ENCODE measurements at places on chromosomes 1 and 21.

GRCh38 chr1:42195841-42196240, 31.3 kb upstream of the GUCA2A start:
- no peak for DNase-seq

DNA sequence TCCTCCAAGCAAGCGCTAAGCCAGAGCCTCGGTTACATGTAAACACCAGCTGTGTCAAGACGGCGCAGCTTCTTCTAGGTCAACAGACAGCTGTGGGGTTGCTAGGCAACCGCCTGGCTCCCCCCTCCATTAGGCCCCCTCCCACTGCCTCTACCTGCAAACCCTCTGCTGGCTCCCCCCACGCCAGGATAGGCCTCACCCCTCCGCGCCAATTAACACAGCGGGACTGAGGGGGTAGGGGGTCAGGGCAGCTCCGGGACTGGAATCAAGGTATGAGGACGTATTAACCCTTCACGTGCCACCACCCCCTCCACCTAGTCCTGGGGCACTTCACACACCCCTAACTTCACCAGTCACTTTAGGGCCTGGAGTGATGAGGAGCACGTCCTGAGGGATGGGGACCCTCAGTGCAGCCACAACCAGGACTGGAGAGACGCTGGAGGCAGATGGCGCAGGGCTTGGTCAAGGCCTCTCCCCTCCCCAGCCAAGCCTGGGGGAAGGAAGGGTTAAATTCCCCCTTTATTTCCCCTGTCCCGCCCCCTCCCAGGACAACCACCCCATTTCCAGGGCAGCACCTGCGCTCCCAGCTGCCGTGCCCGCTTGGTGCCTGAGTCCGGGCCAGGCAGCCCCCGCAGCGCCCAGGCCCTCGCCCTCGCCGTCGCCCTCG, 37.4 kb upstream of the WASF2 start:
- peak; percentile 64 for DNase-seq

DNA sequence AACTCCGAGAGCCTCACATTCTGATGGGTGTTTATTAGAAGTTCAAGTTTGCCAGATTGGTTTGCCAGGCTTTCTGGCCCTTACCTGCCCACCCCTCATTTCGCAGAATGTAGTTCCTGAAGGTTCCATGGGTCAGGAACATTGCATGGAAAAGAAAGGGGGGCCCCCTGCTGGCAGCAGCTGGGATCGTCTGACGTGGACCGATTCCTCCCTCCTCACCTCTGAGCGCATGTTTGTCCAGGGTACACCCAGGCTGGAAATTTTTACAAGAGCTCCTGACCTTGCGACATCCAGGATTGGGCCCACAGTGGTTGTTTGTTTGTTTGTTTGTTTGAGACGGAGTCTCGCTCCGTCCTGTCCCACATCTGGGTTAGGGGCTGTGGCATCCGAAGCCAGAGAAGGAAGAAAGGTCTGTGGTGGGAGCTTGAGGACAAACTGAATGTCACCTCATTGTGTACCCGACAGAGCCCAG, 126.0 kb upstream of the TMEM51 start:
- no peak for DNase-seq

DNA sequence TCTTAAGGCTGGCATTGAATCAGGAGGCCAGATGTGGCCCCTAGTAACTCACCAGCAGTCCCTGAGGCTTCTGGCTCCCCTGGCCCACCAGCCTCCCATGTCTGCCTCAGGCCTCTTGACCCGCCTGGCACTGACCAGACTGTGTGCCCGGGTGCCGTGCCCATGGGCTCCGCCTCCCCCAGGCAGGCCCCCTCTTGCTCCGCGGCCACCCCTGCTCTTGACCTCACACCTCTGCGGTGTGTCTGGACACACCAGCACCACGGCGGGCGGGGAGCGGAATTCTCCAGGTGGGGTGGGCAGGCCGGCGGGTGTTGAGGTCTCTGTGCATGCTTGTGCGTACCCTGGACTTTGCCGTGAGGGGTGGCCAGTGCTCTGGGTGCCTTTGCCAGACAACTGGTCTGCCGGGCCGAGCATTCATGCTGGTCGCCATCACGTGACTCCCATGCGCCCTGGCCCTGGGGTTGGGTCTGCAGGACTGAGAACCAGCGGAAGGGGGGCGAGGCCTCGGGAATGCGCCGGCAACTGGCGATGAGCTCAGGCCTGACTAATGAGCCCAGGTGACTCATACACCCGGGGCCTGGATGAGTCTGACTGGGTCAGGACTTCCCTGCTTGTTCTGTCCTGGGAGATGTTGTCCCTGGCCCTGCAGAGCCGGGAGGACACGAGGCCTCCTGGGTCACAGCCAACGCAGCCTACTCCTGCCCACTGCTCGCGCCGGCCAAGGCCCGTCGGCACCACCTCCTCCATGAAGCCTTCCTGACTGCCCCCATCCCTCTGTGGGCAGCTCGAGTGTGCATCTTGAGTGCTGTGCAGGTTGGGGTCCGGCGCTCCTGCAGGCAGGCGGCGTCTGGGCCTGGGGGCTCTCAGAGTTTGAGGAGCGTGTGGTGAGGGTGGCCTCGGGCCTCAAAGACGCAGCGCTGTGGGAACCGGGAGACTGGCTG, 22.6 kb downstream of the COL18A1 start:
- DNase-seq, result no peak

DNA sequence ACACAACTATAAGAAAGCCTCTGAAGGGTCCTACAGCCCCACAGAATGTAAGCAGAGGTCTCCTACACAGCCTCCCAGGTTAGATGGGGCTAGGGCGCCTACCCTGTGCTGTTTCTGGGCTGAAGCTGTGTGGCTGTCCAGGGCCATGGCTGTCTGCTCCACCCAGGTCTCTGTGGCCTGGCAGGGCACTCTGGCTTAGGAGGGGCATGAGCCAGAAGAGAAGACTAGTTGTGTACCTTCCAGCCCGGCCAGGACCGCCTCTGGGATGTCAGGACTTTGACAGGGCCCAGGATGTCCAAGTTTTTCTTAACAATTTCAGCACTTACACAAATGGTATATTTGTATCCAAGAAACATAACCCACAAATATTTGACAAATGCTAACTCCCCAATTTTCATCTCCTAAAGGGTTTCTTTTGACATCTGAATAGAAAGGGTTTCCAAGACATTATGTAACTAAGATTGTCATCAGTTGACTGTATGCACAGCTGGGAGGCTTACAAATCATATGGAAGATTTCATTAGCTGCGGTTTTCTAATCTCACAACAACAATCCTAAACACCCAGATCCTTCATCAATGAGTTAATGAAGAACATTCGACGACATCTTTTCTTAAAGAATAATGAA, 80.5 kb downstream of the HSF2BP start:
- no peak for DNase-seq

DNA sequence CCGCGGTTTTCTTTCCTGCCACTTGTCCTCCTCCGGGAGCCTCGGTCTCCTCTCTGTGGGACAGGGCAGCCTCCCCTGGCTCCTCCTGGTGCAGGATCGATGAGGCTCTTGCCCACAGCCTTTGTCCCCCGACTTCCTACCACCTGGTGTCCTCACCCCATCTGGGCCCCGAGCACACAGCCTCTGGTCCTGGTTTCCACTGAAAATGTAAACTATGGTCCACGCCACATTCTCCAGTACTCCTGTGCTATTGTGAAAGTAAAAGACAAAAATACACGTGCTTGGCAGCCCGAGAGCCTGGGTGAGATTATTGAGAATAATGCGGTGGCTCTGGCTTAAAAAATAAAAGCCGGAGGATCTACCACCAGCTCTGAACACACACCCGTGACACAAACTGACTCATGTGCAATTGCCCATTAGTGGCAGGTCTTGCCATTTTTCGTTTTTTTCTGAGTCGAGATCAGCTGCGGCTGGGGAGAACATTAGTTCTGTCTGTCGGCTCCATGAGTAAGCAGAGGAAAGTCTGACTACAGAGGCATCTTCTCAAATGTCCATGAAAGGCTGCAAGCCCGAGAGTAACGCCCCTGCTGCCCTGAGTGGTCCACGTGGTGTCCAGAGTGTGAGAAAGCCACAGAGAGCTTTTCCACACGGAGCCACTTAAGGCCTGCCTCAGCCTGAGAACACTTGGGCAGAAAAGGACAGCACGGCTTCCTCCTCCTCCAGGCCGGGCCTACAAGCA, 5.7 kb upstream of the COL6A2 start:
- peak; percentile 69 for DNase-seq

DNA sequence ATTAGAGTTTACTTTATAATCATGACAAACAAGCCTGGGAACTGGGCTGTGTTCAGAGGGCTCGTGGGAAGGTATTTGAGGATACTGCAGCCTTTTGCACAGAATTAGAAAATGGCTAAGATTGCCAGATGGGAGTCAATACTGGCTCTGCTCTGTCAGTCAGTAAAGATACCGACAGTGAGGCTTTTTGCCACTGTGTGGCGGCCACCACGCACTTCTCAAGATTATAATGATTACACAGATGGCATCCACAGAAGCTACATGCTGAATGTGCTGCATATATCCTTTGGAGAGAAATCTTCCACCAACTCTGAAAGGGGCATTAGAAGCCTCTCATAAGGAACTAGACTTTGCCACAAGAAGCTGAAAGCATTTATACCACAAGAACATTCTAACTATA, 213.4 kb upstream of the PTBP2 start:
- no peak for DNase-seq

- no peak for DNase-seq
Observed at GRCh38 chr1:2215329-2215728, 12.8 kb upstream of the SKI start.

DNA sequence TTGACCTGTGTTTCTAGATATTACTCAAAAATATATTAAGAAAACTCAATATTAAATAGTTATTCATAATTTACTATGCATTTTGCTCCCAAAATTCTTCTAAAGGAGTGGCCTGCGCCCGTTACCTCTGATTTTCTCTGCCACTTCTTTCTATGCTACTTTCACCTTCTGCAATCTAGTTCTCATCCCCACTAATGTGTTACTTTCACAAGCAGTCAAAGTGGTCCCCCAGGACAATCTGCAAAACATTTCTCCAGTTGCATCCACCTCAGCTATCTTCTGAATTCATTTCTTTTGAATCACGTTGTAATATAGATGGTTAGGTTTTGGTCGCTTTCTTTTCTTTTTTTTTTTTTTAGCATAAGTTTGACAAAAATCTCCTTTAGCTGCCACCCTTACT, 13.4 kb downstream of the INSL5 start:
- no peak for DNase-seq

DNA sequence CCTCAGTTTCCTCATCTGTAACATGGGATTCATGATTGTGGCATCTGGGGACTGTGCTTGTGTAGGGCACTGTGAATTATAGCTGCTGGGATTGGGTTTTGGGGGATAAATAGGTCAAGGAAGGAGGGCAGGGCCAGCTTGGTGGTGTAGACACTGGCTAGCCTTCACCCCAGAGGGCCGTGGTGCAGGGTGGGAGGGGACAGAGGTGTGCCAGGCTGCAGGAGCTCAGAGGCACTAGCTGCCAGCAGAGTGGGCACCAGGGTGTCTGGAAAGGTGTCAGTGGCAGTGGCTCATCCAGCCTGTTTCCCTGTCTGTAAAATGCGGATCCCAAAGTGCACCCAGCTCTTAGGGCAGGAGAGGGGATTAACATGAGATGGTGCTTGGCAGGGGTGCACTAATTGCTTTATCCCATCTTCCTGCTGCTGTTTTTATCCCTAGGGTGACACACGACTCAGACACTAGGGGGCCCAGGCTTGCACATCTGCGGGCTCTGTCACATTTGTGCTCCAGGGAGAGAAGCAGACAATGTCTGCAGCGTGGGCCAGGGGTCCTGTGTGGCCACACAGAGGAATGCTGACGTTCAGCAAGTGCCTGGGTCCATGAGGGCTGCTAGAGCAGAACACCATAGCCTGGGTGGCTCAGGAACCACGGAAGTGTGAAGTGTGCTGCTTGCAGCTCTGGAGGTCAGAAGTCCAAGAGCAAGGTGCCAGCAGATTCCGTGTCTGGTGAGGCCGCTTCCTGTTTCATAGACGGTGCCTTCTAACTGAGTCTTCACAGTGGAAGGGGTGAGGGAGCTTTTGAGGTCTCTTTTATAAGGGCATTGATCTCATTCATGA, 19.3 kb downstream of the OBSCN start:
- DNase-seq, result no peak

GRCh38 chr1:14371771-14372497, 226.6 kb upstream of the KAZN start:
- no peak for DNase-seq

DNA sequence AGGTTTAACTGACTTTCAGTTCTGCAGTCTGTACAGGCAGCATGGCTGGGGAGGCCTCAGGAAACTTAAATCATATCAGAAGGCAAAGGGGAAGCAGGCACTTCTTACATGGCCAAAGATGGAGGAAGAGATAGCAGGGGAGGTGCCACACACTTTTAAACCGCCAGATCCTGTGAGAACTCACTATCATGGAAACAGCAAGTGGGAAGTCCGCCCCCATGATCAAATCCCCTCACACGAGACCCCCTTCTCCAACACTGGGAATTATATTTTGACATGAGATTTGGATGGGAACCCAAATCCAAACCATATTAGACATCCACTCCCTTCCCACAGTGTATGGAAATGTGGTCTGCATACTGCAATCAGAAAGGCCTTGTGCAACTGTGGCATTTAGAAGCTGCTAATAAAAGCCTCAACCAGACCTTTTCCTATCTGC, 148.2 kb downstream of the FCRL5 start:
- no peak for DNase-seq

GRCh38 chr1:184379111-184379752, 7.6 kb upstream of the C1orf21 start:
- DNase-seq, result no peak

DNA sequence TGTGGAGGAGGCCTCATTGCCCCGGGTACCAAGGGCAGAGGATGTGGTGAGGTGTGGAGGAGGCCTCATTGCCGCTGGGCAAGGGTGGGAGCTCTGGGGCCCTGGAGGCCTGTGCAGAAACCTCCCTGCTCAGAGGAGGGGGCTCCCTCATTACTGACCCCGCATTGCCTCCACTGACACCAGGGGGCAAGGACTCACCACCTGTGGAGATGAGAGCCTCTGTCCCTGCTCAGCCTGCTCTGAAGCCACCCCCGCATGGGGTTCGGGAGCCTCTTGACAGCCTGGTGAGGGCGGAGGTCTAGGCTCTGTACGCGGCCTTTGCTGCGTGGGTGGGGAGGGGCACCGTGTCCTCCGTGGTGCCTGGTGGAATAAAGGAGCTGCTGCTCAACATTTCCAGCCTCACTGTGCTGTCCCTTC, 95.0 kb upstream of the COL6A1 start:
- DNase-seq, result no peak

GRCh38 chr1:219651993-219652392, 39.1 kb upstream of the ZC3H11B start:
- DNase-seq, result no peak

GRCh38 chr1:229753764-229754551, 127.9 kb downstream of the URB2 start:
- DNase-seq, result no peak

- DNase-seq, result peak; percentile 48
Observed at GRCh38 chr1:52263153-52263910, 102.7 kb downstream of the CC2D1B start.

Measured in left lung (tissue), 14 donors.